ENCODE measurements at places on chromosomes 13 and 19.

DNA sequence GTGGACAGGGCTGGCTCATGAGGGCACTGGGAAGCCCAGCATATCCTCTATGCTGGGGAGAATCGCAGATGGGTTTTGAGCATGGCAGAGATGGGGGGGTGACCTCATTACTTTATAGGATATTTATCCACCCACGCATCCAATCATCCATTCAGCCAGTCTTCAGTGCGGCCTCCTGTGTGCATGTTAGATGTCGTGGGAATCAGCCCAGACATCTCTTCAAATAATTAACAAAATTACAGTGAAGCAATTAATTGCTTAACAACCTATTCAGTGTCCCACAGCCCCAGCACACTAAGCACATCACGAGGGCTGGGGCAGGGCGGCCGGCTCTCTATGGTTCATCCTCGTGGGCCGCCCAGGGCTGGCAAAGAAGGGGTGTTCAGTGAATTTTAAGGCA, 21.6 kb downstream of the LIG1 start:
- DNase-seq, result no peak

DNA sequence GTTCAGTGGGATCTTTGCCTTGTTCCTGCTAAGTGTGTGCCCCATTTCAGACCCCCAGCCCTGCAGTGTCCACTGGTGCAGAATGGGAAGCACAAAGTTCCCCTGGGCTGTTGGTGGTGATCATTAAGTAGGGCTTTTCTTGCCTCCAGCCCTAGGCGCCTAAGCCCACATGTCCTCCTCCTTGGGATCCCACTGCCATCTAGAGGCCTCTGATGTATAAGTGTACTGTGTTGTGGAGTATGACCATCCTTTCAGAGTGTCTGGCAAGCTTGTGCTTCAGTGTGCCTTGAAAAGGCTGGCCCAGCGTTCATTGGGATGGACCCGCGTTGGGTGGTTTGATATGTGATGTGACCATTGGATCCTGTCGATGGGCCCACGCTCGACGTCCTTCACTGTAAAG, 71.2 kb downstream of the WASF3 start:
- DNase-seq, result no peak

DNA sequence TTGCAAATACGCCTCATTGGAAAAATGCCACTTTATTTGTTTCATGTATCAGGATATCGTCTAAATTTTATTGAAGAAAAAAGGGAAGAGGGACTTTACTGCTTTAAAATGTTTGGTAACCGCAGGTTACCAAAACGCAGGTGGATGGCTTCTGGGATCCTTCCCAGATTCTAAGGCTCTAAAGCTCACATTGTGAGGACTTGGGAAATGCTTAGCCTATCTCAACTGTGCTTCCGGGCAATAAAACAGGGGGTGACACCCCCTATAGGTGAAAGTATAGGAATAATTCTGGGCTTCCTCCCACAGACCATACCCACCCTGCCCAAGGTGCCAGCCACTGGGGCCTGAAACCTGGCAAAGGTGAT, 73.2 kb upstream of the IPO5 start:
- no peak for DNase-seq

GRCh38 chr19:33390101-33390907, 16.8 kb downstream of the CEBPG start:
- DNase-seq, result peak; percentile 55

GRCh38 chr19:18833141-18833476, 1.4 kb downstream of the UPF1 start:
- no peak for DNase-seq

DNA sequence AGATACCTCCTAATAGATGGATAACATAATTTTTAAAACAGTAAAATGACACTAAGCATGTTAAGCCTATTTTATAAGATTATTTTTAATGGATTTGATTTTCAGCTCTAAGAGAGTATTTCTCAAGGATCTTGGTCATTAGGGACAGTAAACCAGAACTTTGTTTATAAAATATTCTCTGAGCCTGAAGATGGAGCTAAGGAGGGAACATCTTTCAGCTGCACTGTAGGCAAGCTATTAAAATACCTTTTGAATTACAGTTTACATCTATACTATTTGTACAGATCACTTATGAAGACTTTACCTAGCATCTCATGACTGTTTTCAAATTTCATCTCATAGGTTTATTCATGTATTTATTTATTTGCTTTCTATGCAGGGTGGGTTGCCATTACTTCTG, 345.3 kb downstream of the MYO16 start:
- DNase-seq, result no peak

- DNase-seq, result no peak
Observed at GRCh38 chr13:62387647-62388046, 972.0 kb upstream of the PCDH20 start.

GRCh38 chr13:53759016-53759415, 730.4 kb downstream of the OLFM4 start:
- DNase-seq, result no peak

DNA sequence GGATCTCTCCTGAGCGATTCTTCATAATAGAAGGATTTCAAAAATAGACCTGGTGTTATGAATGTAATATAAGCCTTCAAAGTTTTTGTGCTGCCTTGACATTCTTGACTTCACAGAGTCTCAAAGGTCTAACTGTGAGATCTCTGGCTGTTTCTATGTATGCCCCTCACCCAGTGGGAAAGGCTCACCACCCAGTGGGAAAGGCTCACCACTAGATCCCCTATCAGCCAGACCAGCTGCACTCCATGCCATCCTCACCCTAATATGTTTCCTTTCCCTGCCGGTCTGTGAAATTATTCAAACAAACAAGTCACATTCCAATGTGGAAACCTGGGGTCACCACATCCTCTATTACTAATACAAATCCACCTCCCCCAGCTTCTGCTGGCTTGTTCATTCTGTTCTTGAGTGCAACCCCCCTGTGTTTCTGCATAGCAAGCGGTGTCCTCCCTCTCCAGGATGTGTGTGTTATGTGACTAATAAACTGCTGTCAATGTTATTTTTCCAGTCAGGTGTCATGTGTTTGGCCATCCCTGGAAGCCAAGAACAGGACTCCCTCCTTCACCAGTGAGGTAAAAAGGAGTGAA, 13.8 kb upstream of the SLITRK1 start:
- DNase-seq, result no peak

DNA sequence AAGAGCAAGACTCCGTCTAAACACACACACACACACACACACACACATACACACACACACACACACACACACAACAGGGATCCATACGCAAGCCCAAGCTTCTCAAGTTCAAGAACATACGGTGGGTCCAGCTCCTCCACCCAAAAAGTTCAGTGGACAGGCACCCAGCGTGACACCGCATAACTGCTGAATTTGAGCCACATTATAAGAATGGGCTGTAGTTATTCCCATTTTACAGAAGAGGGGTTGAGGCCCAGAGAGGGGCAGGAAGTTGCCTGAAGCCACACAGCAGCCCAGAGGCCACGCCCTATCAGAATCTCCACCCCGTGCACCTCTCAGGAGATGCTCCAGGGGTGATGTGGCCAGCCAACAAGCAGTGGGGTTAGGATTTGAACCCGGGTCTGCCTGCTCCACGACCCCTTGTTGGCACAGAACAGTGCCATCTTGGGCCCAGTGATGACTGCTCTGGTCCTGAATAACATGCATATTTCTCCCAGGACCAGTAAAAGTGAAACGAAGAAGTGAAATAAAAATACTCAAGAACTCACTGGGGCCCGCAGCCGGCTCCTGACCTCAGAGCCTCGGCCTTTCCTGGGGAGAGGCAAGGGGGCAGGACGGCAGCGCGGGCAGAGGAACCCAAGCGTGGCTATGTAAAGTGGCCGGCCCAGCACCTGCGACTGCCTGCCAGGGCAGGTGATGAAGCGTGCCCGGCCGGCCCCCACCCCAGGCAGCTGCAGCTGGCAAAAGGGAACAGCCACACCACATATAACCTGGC, 61.9 kb downstream of the AP1M1 start:
- peak; percentile 73 for DNase-seq

DNA sequence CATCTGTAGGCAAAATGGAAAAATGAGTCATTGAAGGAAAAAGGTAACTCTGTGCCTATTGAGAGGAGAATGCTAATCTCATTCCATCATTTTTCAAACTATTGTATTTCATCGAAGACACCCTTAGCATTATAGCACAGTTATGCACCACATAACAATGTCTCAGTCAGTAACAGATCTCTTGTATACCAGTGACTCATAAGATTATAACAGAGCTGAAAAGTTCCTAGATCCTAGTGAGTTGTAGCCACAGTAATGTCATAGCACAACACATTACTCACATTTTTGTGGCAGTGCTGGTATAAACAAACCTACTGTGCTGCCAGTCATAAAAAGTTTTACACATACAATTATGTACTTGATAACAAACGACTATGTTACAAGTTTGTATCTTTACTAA, 1077.6 kb downstream of the DIAPH3 start:
- DNase-seq, result no peak

DNA sequence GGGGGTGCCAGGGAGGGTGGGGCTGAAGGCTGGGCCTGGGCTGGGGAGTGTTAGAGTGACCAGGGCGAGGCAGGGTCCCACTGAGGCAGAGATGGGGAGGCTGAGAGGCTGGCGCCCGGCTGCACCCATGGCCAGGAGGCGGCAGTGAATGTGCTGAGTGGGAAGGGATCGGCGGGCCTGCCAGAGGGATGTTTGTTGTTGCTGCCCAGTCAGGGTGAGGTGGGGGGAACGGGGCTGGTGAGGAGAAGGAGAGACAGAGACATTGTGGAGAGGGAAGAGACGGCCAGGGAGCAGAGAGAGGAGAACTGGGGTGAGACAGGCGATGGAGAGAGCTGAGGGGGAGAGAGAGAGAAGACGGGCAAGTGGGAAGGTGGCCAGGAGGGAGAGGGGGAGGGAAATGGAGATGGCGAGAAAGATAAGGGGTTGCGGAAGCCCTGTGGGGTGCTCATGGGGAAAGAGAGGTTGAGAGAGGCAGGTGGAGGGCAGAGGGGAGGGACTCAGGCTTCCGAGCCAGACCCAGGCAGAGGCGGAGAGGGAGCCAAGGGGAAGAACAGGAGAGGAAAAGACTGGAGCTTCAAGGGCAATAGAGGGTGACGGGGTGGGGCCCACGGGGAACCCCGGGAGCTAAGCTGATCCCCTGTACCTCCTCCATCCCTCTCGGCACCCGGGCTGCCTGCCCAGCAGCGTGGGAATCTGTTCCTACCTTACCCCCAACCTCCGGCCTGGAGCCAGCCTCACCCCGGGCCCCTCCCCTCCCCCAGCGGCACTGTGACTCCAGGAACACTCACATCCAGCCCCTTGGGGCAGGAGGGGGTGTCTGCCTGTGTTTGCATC, 690 bp upstream of the B3GNT8 start:
- DNase-seq, result no peak

DNA sequence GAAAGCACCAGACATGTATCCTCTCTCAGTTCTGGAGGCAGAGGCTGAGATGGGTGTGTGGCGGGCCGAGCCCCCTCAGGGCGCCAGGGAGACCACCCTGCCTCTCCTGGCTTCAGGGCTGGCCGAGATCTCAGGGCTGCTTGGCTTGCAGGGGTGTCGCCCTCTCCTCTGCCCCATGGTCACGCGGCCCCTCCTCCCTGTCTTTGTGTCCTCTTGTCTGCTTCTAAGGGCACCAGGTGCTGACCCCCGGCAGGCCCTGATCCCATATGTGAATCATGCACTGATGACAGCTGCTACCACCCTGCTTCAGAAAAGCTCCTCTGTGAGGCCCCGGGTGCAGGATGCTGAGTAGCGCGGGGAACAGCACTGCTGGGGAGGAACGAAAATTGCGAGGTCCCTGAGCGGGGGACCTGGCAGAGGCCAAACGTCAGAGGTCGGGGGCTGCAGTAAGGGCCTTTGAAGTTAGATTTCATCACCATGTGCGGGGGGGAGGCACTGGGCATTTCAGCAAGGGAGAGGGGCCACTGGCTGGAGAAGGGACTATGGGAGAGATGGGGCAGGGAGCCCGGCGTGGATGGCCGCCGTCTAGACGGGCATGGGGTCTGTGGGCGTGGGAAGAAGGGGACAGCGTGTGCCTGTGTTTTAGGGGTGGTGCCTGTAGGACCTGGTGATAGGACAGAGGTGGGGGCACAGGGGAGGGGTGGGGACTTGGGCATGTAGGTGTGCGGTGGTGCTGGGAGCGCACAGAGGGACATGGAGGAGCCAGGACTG, 125.2 kb downstream of the KDM4B start:
- DNase-seq, result no peak

GRCh38 chr19:28351761-28352160, 861.2 kb downstream of the UQCRFS1 start:
- no peak for DNase-seq

DNA sequence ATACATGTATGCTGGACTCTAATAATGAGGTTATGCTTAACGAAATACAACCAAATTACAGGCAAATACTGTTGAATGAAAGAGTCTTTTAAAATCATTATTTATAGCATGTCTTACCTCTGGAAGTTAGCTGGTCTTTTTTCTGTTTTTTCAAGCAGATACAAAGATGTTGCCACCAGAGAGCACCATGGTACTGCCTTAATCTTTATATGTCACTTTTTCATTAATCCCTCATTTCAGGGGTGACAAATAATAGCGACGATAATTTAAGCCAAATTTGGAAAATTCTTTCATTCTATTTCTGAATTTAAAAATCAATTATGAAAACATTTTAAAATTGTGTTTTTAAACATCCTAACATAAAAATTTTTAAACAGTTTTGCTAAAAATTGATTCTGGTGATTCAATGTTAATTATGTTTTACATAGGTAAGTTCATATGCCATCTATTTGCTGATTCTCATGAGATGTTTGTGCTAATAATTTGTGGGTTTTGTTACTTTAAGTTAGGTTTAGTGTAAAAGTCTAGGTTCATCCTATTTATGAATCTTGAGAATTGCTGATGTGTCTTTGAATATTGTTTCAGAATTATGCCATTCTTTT, 379.3 kb upstream of the SGCG start:
- DNase-seq, result no peak

DNA sequence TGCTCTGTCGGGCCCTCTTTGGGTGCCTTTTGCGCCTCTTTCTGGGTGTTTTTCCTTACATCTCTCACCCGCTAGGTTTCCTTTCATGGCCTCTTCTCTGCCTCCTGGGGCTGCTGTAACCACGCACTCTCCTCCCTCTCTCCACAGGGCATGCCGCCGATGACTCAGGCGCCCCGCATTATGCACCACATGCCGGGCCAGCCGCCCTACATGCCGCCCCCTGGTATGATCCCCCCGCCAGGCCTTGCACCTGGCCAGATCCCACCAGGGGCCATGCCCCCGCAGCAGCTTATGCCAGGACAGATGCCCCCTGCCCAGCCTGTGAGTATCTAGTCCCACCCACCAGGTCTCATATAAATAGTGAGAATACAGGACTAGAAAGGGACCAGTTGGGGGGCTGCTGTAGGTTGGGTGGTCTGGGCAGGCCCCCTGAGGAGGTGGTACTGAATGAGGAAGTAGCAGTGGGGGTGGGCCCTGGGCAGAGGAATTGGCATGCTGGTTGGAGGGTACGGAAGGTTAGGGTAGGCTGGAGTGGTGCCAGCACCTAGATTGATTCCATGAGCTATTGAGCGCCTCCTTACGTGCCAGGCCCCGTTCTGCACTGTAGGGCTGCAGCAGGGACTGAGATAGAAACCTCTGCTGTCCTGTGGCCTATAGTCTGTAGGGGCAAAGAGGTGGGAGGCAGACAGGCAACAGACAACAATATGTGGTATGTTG, 11.9 kb downstream of the SNRPA start:
- DNase-seq, result peak; percentile 68

- no peak for DNase-seq
Observed at GRCh38 chr13:38180670-38181069, 169.0 kb upstream of the UFM1 start.

- DNase-seq, result peak; percentile 89
Observed at GRCh38 chr13:59360108-59360507, 803.6 kb downstream of the DIAPH3 start.

Measured in MV-4-11 (cell line).